ENCODE measurements at places on chromosomes 1 and 21.

DNA sequence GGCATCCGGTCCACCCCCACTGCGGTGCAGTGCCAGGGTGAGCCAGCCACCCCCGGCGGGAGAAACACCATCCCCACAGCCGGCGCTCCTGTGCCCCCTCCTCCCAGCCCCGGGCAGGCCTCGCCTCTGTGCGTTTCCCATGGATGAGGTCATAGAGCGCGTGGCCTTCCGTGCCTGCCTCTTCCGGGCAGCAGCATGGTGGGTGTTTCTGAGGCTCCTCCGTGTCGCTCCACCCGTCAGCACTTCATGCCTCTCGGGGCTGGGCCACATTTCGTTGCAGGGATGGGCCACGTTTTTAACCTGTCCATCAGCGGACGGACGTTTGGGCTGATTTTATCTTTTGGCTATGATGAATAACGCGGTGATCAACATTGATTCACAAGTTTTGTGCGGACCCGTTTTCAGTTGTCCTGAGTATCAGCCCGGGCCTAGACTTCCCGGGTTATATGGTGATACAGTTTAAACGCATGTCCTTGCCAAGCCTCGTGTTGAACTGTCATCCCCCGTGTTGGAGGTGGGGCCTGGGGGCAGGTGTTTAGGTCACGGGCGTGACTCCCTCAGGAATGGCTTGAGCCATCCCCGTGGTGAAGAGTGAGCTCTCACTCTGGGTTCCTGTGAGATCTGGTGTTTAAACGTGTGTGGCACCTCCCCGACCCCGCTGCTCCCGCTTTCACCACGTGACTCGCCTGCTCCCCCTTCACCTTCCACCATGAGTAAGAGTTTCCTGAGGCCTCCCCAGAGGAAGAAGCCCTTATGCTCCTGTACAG lies 64.8 kb downstream of the SLX9 start:
- DNase-seq, result no peak

DNA sequence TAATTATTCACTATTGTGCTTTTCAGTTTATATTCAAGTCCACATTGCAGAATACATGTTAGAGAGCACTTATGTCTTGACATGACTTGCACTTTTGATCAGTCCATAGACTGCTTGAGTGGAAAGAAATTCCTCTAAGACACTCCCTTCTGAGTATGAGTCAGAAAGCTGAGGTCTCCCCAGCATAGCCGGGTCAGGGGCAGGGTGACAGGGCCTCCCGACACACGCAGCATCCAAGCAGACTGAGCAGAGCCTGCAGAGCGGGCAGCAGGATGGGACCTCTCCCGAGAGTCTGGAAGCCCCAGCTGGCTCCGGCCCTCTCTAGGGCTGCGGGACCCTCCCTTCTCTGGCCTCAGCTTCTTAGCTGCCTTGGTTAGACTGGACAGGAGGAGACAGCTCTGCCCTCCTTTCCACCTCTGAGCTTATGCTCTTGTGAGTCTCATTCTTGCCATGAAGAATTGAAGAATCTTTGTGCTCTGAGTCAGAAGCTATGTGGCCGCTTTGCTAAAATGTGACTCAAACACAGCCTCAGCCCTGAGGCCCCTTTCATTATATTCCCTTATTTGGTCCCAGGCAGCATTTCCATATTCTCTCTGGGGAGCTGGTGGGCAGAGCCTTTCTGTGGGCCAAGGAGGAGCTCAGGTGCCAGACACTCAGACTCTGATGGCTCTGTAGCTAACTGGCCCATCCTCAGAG lies 11.2 kb upstream of the CAPN2 start:
- no peak for DNase-seq

DNA sequence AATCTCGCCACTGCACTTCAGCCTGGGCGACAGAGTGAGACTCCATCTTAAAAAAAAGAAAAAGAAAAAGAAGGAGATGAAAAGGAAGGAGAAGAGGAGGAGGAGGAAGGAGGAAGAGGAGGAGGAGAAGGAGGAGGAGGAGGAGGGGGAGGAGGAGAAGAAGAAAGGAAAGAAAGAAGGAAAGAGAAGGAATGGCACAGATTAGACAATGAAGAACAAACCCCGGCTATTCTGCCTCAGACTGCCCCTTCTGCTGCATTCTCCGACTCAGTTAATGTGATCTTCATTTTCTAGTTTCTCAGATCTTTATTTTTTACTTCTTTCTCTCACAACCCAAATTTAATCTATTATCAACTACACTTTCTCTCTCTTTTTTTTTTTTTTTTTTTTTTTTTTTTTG lies 40.1 kb upstream of the PTGFRN start:
- DNase-seq, result no peak

- DNase-seq, result no peak
Observed at GRCh38 chr1:119375366-119375765, 6.8 kb downstream of the HAO2 start.

DNA sequence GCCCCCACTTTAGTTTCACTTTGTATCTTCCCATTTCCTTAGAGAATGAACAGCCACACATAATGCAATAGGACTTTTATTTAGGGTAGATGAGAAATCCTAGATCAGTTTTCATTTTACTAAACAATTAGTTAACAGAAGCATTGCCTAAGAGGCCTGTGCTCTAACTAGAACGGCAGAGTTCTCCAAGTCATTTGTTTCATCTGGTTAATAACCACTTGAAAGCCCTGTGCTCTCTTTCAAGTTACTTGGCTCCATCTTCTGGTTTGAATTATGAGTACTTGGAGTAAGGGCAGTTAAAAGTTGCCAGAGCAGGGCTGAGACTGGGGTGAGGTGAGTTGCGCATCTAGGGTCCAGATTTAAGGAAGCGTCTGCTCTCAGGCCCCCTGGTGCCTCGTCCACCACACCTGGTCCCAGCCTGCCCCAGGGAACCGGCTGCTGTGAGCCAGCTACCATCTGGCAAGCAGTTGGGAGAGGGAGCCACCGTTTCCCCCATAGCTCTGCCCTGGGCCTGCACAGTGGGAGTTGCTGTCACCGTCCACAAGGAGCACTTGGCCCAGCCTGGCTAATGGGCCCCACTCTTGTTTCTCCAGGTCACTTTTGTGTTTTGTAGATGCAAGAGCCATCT lies 18.1 kb upstream of the SLC44A3 start:
- DNase-seq, result no peak
